ENCODE measurements at places on chromosomes 12 and 14.

- DNase-seq: no peak
These were observed 60.6 kb downstream of the ARL6IP4 start for GRCh38 chr12:123041042-123041531.

DNA sequence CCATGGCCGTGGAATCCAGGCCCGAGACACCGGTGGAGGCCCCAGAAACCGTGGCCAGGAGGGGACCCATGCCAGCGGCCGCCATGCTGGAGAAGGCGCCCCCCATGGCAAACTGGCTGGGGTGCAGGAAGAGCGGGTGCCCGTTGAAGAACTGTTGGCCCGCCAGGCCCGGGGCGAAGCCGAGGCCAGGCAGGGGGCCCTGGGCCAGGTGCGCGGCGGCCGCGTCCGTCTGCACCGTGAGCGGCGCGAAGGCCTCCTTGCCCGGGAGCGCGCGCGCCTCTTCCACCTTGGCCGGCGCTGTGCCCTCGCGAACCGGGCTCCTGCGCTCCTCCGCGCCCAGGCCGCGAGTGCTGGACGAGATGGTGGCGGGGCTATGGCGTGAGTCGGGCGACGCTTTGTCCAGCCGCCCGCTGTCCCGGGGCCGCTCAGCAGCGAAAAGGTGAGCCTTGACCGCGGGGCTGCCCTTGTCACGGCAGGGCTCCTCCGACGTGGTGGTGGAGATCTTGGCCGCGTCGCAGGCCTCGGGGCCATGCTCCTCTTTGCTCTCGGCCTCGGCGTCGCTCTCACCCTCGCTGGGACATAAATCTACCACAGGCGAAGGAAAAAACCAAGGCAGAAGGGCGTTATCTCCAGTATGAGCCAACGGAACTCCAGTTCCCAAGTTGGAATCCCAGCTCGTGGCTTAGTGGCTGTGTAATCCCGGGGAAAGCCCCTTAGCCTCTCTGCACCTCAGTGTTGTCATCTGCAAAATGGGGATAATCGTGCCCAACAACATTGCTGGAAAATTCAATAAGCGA, 9.5 kb downstream of the TBX3 start:
- no peak for DNase-seq

- DNase-seq: no peak
These were observed 321 bp upstream of the USP30 start for GRCh38 chr12:109052097-109052413.

- DNase-seq: no peak
These were observed 10.9 kb downstream of the RTL1 start for GRCh38 chr14:100892496-100893227.

DNA sequence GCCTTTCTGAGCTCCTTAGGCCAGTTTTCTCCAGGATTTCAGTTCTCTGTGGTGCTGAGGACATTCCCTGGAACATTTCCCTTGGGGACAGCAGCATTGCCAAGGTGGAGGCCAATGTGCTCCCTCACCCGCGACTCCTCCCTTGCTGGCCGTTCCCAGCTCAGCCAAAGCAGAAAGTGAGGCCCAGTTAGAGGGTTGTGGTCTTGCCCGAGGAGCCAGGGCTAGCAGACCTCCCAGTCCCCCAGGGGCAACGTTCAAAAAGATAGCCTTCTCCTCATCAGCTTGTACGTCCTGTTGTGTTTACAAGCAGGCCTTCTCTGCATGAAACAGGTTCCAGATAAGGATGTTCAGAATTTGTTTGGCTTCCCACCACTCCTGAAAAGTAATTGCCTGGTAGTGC, 78.4 kb downstream of the SSPN start:
- DNase-seq: no peak

GRCh38 chr12:114851981-114852380, 168.0 kb upstream of the TBX3 start:
- DNase-seq: peak; percentile 71

DNA sequence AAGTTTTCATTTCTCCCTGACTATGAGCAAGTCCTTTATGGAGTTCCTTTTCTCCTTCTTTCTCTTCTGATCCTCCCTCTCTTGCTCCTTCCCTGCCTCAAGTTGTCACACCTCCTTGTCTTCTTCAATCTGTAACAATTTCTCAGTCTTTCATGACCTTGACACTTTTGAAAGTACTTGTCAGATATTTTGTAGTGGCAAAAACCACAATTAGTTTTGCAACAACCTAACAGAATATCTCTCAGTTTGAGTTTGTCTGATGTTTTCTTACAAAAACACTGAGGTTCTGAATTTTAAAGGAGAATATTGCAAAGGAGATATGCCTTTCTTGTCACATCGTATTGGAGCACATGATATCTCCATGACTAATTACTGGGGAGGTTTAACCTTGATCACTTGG, 4.1 kb upstream of the CRADD start:
- DNase-seq: no peak

Data from trophoblast cell (in vitro differentiated cells and primary cell).